ENCODE measurements at places on chromosomes 6 and 20. TPM values are rescaled to one million over a fixed set of nuclear protein-coding genes. Genes with fewer than 3 reads are reported as not detected.

The APOBEC2 gene
- 237 TPM for total RNA-seq

The PACSIN1 gene
- 13.6 TPM for total RNA-seq

The LY86 gene
- 1.1 TPM for total RNA-seq

The GRIK2 gene
- 2.3 TPM for total RNA-seq

The C6orf163 gene
- 1.7 TPM for total RNA-seq

The CYP39A1 gene
- total RNA-seq: 5.9 TPM

The NINL gene
- 7.6 TPM for total RNA-seq

The RBCK1 gene
- total RNA-seq: 44.8 TPM

DNA sequence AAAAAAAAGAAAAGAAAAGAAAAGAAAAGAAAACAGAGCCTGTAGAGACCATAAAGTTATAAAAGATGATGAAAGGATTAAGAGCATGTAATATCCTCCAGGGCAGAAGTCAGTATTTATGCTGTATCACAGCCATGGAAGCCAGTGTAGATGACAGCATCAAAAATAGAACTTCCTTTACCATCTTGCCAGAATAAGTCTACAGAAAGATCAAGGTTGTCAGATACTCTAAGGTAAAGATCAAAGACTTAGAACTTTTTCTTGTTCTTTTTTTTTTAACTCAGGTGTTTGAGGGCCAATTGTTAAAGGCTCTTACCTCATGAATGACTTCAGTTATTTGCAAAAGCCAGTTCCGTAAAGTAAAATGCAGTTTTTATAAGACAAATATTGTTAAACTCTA lies 54.6 kb downstream of the ARHGAP18 start:
- no peak for DNase-seq

DNA sequence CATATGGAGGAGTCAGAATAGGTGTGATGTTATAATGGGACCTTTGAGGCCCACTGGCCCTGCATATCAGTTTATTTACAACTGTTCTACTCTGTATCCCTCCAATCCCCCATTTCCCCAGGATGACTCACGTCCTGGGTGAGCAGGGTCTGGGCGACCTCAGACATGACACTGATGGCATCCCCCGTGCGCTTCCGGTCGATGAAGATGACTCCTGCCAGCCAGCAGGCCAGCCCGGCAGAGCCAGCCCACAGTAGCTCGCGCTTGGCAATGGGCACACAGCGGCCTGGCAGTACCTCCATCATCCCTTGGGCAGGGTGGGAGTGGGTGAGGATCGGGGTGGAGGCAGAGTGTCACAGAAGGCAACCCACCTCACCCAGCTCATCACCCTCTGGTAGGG lies 5.6 kb downstream of the AGPAT1 start:
- no peak for DNase-seq

GRCh38 chr6:150634176-150634963 lies 34.7 kb downstream of the PLEKHG1 start:
- DNase-seq: no peak

DNA sequence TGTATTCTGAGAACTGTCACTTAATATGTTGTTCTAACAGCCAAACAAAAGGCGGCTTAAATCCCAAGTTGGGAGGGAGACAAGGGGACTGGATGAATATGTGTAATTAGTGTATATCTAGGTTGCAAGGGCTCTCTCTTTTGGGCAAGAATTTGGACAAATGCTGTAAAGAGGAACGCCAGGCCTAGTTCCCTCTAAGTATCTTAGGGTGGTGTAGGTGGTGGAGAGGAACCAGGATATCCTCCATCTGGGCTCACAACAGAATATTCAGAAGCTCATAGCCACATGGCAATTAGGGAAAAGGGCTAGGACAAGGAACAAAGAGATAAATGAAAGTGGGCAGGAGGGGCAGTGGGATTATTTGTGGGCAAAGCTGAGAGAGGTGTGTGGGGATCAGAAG lies 149.5 kb downstream of the LRFN2 start:
- no peak for DNase-seq

GRCh38 chr20:588932-589672 lies 21.0 kb downstream of the TCF15 start:
- no peak for DNase-seq

GRCh38 chr6:31462026-31462963 lies 35.6 kb upstream of the MICB start:
- DNase-seq: no peak

DNA sequence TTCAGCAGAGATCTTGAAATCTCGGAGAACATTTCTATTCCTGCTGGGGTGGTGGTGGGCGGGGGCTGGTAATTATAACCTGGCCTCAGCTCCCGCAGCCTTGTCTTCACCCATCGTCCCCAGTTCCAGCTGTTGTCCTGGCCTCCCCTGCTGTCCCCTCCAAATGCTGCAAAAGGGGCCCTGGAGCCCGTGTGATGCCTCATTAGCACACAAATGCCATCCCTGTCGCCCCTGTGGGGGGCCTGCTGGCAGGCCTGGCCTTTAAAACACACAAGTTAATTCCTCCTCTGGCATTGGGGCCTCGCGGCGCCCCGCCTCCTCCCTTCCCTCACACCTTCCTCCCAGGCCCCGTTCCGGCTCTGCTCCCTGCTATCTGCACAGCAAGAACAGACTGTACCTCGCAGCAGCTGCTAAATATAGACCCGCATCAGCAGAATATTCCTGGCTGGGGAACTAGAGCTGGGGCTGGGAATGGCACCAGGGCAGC lies 85.7 kb downstream of the CDH22 start:
- DNase-seq: peak; percentile 87

GRCh38 chr6:101402622-101403031 lies 9.1 kb downstream of the GRIK2 start:
- peak; percentile 58 for DNase-seq

DNA sequence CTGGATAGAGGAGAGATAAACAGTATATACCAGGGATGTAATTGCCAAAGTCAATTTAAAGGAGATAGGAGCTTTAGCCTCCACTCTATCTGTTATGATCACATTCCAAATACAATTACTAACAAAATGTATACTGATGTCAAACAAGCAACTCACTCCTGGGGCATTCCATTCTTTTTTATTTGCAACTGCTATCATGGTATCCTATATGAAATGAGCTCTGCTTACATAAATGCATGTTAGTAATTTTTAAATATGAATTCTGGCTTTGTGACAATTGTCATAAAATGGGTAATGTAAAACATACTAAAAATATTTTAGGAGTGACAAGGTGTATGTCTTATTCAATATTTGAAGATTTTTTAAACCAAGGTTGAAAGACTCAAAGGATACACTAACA lies 751.1 kb downstream of the HACE1 start:
- DNase-seq: no peak

DNA sequence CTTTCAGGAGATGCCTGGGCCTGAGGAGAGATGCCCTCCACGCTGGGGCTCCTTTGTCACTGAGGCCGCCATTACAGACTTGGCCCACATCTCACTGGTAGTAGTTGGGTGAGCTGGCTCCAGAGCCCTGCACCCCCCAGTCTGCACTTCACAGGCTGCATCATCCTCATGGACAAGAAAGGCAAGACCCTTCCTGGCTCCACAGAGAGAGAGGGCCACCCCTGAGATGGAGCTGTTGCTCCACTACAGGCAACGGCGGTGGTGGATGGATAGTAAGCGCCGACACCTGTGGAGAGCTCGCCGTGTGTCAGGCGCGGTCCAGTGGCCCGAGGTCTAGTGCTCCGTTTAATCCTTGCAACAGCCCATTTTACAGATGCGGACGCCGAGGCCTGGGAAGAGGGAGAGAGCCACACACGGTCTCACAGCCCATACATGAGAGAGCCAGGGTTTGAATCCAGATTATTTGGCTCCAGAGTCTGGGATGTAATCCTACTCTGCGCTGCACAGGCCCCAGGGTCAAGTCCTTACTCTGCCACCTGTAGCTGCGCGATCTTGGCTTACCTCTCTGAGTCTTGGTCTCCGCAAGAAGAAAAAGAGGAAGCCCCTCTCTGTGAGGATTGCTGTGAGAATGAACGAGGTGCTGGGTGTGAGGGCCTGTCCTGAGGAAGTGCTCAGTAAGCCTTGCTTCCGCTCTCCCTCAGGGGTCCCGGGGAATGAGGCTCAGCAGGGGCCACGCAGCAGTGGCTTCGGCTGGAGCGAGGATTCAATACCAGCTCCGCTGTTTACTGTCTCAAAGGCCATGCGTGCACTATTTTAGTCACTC lies 34.5 kb downstream of the SPDEF start:
- no peak for DNase-seq

DNA sequence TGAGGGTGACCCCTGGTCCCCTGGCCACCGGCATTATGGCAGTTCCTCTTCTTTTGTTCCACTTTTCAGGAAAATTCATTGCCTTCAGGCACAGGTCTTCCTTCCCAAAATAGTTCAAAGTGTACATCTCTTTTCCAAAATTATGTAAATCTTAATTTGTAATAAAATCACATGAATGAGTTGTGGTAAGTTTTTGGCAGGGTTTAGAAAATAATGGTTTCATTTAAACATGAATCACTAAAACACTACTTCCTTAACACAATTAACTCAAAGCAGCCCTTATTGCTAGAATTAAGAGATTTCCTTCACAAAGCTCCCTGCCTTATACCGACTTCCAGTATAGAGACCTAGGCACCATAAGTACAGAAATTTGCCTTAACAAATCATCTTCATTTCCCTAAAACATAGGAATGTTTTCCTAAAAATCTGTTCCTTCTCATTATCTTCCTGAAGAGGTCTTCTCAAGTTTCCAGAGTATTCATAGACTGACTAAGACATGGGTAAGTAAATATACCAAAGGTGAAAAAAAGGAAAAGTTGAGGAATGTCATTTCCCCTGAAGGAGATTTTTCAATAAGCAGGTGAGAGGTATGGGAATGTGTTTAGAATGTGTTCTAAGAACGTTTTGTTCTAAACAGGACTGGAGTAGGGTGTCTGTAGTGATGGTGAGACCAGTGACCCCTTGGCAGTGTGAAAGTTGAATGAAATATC lies 148.2 kb upstream of the CITED2 start:
- no peak for DNase-seq

DNA sequence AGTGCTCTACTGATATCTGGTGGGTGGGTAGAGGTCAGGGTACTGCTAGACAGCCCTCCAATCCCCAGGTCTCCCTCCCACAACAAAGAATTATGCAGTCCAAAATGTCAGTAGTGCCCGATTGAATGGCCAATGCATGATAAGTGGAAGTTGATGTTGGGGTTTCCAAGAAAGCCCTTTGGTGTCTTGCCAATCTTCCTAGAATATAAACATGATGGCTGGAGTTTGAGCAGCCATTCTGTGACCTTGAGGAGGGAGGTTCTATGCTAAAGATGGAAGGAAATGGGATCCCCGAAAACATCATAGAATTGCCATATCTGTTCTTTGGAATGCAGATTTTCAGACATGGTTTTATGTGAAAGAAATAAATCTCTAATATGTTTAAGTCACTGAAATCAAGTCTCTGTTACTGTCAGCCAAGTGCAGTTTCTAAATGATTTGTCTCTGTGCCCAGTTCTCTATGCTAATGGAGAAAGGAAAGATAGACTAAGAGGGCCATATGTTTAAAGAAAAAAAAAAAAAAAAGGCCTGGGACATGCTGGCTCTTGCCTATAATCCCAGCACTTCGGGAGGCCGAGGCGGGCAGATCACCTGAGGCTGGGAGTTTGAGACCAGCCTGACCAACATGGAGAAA lies 32.8 kb upstream of the PTPN1 start:
- DNase-seq: no peak

GRCh38 chr20:12053353-12053752 lies 135.7 kb downstream of the BTBD3 start:
- no peak for DNase-seq

GRCh38 chr6:19325335-19325789 lies 511.8 kb upstream of the ID4 start:
- DNase-seq: no peak

- DNase-seq: no peak
These were observed at the start of gene CRISP1 for GRCh38 chr6:49866485-49866943. TSS of gene CRISP1 (minus strand) at chr6:49866535. CDS start at chr6:49857400, 9,135 bp downstream.

- DNase-seq: no peak
These were observed 557.6 kb downstream of the QKI start for GRCh38 chr6:163971841-163972838.

DNA sequence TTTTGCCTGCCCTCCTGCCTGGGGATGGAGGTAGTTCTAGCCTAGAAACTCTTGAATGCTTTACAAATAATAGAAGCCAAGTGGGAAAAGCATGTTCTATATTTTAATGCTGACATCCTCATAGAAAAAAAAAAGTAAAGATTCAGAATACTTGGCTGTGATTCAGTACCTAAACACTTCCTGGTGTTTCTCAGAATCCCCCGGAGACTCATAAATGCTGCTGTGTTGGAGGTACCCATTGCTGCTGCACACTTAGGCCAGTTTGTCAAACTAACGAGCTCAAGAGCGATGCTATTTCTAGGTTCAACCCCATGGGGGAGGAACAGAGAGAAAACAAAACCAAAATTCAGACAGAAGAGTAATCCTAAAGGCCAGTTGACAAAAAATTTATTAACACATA lies 38.8 kb upstream of the ZFP64 start:
- DNase-seq: no peak

GRCh38 chr6:150514806-150515380 lies 84.8 kb upstream of the PLEKHG1 start:
- no peak for DNase-seq

DNA sequence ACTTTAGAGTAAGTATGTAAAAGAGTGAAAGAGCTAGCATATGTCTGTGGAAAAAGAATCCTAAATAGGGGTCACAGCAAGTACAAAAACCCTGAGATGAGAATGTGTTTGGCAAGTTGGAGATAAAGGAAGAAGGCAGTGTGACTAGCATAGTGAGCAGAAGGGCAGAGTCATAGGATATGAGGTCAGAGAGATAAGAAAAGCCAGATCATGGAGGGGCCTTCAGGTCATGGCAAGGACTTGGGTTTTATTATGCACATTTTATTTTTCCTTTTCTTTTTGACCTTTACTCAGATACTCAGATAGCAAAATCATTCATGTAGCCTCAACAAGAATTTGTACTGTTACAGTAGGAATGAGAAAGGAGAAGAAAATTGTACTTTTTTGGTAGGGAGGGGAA lies 138.0 kb downstream of the GJA1 start:
- DNase-seq: no peak

GRCh38 chr6:170017603-170018320 lies 266.3 kb downstream of the ERMARD start:
- no peak for DNase-seq

DNA sequence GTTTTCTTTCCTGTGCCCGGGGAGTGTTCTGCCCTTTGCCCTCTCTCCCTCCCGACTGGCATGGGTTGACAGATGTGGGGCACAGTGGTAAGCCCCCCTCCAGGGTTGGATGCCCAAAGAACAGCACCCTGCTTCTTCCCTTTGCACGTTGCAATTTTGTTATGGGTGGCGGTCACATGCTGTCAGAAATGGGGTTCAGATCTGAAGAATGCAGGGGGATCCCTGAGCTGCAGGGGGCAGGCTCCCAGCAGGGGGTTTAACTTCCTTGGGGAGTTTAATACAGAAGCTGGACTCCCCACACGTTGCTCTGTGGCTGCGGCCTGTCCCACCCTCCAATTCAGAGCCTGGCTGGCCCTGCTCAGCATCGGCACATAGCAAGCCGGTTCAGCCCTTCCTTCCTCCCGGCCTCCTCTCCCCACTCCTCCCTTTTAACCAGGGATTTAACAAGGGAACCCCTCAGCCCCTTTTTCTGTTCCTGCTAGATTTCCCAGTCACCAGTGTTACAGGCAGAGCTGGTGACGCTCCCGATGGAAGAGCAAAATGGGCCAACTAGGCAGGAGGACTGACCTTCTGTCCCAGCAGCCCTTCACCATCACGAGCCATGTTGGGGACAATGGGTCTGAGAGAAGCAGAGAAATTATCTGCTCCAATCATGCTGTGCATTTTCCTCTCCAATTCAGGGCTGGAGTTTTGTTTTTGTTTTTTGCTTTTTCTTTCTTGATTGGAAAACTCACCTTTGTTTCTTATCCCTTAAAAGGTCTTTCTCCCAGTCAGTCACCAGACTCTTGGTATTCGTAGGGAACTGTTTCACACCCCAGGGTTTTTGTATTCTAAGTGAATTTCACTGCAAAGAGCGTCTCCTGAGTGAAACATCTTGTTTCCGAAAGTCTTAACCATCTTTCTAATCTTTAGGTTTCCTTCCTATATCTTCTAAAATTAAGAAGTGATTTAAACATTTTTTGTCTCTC lies 6.8 kb downstream of the FOXF2 start:
- no peak for DNase-seq

All from left ventricle myocardium superior (tissue), 1 donor.